ENCODE measurements at places on chromosomes 1 and 21. TPM values are rescaled to one million over a fixed set of nuclear protein-coding genes. Genes with fewer than 3 reads are reported as not detected.

- DNase-seq = no peak
Measured at GRCh38 chr21:26759731-26760130, 85.5 kb downstream of the ADAMTS1 start.

DNA sequence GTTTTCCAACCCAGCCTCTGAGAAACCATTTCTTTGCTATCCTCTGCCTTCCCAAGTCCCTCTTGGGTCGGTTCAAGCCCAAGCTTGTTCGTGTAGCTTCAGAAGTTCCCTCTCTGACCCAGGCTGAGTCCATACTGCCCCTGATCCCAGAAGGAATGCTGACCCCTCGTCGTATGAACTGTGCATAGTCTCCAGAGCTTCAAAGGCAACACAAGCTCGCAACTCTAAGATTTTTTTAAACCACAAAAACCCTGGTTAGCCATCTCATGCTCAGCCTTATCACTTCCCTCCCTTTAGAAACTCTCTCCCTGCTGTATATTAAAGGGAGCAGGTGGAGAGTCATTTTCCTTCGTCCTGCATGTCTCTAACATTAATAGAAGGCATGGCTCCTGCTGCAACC is 23.8 kb downstream of the EIF2D start:
- no peak for DNase-seq

DNA sequence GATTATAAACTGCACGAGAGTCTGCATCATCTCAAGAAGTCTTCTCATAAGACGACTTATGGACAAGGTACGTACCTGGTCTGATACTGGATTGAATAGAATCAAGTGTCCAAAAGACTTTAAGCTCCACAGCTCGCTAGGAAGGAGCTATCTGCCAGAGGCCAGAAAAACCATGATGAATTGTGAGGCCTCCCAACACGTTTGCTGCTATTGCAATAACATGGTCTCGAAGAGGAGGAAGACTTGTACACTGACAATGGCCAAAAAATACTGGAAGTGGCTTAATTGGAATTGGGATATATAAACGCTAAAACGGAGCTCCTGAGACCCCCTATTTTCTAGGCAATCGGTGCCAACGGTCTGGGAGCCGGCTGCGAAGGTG is 534 bp downstream of the DNAJC28 start:
- no peak for DNase-seq

DNA sequence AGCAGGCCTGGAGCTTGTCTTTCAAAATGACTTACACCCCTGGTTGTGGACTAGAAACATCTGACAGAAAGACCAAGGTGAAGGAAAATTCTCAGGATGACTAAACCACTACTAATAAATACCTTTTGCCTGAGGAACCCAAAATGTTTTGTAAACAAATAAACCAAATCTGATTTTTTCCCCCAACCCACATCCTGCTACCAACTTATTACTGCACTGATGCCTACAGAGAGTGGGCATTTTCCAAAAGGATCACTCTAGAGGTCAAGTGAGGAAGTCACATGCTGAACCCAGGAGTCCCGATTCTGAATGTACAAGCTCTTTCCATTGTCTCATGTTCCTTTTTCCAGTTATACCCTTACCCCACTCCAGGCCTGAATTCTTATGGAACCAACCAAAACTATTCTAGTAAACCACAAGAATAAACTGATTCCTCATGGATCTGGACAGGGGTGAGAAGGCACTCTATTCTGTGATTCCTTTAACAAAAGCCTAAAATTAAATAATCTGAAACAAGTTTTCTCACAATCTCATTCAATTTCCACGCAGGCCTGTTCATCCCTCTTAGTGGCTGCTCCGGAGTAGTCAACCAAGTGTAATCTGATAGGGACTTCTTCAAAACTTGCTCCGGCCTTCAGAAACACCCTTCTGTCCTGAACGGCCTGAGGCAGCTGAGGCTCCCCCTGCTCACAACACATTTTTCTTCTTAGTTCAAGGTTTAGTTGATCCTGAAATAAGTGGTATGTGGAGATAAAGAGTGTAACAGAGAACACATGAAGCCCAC is 1.4 kb downstream of the PI4KB start:
- no peak for DNase-seq

GRCh38 chr1:25875154-25875855 is at the start of gene PAQR7:
PAQR7 (minus strand) TSS chr1:25875708; CDS start chr1:25863839, 11,869 bp downstream.
- DNase-seq = peak; percentile 88

Gene OR2G2
- not detected for total RNA-seq

Gene C1orf87
- not detected for total RNA-seq

DNA sequence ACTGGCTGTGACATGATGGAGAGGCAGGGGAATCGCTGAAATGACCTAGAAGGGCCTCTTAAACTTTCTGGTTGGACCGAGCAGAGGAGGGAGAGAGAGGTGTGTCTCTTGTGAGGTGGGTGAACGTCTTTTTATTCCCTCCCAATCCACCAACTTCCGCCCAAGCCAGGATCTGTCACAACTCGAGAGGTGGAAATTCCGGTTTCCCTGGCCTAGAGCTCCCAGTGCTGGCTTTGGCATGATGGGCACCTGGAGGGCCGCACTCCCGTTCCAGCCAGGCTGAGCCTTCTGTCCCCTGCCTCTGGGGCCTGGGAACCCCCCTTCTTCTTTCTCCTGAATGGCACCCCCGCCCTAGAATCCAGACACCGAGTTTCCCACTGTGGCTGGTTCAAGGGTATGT is at the start of gene SEMA4A:
Gene SEMA4A (plus strand): TSS at position 224 of the 400 bp plus-strand sequence. CDS start 994 bp downstream, outside the sequence.
- no peak for DNase-seq

Gene AMY1A
- not detected for total RNA-seq

Gene CLCA1
- total RNA-seq = not detected

Gene C8B
- total RNA-seq = not detected

Gene FCRLB
- total RNA-seq = 0.47 TPM

DNA sequence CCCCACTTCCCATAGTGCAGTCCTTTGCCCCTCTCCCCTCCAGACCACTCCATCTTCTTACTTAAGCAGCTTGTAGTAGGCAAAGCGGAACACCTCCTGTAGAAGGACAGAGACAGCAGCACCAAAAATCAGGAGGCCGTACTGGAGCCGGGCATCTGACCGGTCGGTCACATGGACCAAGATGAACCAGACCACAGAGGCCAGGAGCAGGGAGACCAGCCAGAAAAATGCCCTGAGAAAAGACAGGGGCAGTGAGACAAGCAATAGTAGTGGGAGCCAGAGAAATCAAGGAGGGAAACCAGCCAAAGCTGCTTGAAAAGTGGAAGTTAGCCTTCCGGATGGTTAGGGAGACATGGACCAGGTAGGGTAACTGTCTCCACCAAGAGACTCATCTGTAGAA is 920 bp downstream of the APH1A start:
- no peak for DNase-seq
